ENCODE measurements at places on chromosomes 3 and 15.

DNA sequence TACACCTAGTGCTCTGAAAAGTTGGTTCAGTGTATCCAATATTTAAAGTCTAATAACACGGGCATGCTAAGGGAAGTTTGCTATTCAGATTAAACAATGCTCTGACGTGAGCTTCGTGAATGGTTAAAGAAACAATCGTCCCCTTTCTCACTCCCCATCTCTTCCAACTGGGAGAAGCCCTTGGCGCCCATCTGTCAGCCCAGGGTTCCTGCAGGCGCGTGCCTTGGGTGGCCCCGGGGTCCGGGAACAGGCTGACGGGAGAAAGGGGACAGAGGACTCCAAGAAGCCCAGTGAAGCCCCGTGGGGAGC, 413 bp downstream of the SEC22C start:
- ATAC-seq: no peak

DNA sequence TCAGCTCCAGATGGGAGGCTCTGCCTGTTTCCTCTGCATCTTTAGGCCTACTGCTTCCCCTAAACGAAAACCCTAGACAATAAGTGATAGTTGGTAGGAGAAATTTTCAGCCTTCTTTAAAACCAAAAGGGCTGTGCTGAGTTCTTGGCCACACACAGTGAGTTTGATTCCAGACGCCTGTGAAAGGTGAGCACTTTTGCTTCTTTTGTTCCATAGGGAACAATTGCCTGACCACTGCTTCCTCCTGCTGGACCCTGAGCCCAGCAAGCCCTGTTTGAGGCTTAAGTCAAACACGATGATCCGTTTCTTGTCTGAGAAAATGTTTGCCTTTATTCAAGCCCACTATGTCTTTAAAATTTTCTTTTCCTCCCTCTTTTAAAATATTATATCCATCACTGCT, 493.9 kb downstream of the ZIC1 start:
- ATAC-seq: no peak

DNA sequence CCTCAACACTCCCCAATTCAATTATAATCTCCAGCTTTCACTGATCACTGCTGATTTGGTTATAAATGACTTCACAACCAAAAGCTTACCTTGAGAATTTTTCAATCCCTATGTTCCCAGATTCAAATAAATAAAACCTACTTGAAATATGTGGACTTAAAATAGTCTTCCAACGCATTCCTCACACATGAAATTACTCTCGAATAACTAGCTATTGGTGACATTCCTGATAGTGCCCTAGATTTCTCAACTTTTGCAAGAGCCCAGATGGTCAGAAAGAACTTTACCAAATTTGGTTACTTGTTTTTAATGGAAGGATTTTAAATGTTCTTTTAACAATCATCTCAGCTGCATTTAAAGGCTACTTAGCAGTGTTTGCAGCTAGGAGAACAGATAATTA, 605.5 kb downstream of the FHIT start:
- ATAC-seq: no peak

- no peak for ATAC-seq
These were observed 85.3 kb upstream of the SLC6A1 start for GRCh38 chr3:10907262-10907661.

DNA sequence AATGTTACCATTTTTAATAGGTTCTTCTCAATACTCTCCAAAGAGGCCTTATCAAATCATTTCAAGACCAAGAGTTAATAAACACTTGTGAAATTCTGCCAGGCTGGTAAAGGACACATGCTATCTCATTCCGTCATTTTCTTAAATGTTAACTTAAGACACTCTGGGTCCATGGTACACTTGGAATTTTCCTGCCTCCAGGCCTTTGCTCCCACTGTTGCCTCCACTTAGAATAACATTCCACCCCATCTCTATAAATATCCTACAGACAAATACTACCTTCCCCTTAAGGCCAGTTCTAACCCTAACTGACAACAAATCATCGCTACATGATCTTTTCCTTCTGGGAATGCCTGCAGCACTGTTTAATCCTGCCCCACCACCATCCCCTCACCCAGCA, 24.1 kb downstream of the MAGI1 start:
- no peak for ATAC-seq

DNA sequence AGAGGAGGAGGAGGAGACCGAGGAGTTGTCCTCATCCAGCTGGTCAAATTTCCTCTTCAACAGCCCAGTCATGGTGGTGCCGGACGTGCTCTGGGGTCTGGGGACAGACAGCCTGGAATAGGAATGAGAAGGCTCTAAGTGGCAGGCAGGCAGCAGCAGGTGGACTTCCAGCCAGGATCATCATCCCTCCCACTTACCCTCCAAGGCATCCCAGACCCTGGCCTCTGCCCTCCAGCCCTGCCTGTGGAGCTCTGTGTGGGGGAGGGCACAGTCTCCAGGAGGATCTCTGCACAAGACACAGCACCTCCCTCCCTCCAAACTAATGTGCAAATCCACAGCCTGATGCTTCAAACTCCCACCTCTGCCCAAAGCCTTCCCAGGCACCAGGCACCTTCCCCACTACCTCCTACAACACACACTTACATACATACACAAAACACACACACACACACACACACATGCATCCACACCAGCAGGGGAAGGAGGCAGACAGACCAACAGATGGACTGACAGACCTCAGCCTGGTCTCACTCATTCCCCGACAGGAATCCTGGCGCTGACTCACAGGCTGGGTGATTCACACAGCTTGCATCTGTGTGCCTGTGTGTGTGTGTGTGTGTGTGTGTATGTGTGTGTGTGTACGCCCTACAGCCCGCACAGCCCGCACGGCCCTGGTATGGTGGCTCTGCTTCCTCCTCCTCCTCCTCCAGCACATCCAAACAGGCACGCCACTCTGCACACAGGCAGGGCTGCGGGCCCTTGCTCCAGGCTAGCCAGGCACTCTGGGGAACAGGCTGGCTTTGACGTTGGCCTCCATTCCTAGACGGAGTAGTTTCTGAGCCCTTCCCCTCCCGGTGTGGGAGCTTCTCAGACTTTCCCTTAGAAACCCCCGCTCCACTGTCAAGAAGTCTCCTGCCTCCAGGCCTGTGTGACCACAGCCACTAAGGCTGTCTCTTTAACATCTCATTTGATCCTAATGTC, 6.5 kb downstream of the CSRNP1 start:
- peak; percentile 84 for ATAC-seq

DNA sequence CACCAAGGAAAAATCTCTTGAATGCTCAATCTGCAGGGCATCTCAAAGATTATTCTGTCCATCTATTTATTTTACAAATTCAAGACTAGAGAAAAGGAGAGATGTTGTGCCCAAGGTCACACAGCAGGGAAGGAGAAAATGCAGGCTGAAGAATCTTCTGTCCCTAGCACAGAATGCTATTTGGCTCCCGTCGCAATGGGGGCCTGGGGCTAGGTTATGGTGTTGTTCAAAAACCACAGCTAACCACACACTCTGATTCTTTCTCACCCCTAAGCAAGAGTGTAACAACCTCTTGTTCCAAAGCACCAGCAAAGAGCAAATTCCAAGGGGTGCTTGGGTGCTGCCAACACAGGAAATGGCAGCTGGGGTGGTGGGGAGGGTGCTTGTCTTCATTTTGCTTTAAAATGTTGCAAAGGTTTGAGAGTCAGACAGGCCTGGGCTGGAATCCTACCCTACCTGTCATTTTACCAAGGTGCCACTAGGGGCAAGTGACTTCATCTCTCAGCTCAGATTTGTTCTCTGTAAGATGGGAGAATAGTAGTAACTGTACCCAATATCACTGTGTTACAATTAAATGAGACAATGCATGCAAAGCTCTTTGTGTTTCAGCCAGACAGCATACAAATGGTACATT, 112.5 kb downstream of the ADAMTS9 start:
- peak; percentile 63 for ATAC-seq

All from esophagus mucosa (tissue), 1 donor.